ENCODE measurements at places on chromosomes 13 and 19.
A peak's percentile ranks its signal among the peaks of the same experiment; 100 is the strongest.

- DNase-seq: no peak
- H3K4me1 ChIP-seq: no peaks in the 10 kb centered on the region
- H3K4me3 ChIP-seq: no peak overlapping the region
- no peaks in the 10 kb centered on the region for H3K27me3 ChIP-seq
These were observed 1004.8 kb downstream of the OLFM4 start for GRCh38 chr13:54033323-54033861.

GRCh38 chr19:2149980-2150793 is 1.2 kb downstream of the AP3D1 start:
- DNase-seq: no peak
- H3K36me3 ChIP-seq: no peaks in the 10 kb centered on the region
- H3K27ac ChIP-seq: peak overlapping the region; percentile 79
- H3K4me3 ChIP-seq: peak overlapping the region; percentile 83
- peaks cover 18% of the 10 kb centered on the region for H3K4me1 ChIP-seq

DNA sequence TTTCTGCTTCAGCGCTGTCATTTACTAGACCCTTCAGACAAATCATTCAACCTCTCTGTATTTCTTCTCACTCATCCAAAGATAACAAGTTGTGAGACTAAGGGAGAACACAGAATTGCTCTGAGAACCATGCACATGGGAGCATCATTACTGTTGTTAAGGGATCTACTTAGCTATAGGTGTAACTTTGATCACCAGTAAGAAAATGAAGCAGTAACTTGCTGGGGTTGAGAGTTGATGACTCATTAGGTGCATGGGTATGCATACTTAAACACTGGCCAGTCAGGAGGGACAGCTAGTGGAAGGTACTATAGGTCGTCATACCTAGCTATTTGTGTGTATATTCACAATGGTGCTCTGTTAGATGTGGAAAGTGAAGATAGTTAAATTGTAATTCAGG is 61.5 kb downstream of the B3GLCT start:
- no peak for DNase-seq
- H3K27me3 ChIP-seq: no peaks in the 10 kb centered on the region
- H3K4me3 ChIP-seq: no peak overlapping the region
- no peaks in the 10 kb centered on the region for H3K36me3 ChIP-seq
- H3K4me1 ChIP-seq: no peaks in the 10 kb centered on the region
- no peak overlapping the region for H3K27ac ChIP-seq

- H3K36me3 ChIP-seq: no peaks in the 10 kb centered on the region
- peaks cover 14% of the 10 kb centered on the region for H3K4me1 ChIP-seq
- no peak for DNase-seq
- H3K27me3 ChIP-seq: no peaks in the 10 kb centered on the region
These were observed 187.4 kb downstream of the SUCLA2 start for GRCh38 chr13:47813718-47814117.

DNA sequence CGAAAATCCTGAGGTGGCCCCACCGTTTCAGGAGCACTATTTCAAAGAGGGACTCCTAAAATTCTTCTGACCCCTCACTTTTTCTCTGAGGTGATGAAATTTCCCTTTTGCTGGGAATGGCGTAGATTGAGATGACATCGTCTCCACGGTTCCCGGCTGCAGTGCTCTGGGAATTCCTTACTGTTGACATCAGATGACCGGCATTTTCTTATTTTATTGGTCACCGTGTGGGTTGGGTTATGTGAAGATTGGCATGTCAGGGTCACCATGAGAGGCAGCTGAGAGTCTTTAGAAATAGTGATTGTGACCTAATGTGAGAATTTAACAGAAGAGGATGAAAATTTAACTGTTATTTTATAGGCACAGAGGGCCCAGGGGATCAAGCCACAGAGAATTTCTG is 356.7 kb downstream of the FGF9 start:
- DNase-seq: no peak
- no peaks in the 10 kb centered on the region for H3K36me3 ChIP-seq
- no peaks in the 10 kb centered on the region for H3K27me3 ChIP-seq
- H3K27ac ChIP-seq: no peak overlapping the region
- H3K4me3 ChIP-seq: no peak overlapping the region

DNA sequence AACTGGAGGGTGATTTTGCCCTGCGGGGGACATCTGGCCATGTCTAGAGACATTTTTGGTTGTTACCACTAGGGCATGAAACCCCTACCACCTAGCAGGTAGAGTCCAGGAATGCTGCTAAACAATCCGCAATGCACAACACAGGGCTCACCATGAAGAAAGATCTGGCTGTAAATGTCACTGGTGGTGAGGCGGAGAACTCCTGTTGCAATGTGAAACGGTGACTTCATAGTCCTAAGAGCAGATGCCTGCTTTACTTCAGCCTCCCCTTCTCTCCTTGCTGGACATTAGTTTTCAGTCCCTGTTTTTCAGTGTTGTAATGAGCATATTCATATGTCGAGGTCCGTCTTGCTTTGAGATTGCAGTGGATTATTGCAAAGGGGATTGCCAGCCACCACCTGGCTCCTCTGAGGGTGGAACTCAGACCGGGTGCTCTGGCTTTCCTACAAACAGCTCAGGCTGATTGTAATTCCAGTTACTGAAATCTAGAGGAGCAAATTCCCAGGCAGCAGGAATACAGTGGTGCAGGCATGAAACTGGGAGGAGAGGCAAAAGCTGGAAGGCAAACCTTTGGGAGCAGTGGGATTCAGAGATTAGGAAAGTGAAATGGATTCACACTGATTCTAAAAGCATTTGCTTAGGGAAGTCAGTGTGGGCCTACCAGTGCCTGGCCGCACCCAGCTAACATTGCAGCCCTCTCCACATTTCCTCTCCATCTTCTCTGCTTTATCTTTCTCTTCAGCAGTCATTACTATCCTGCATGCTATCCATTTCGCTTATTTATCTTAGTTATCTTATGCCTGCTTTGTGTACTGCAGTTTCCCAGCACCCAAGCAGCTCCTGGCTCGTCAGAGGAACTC is 76.1 kb upstream of the PCDH8 start:
- no peaks in the 10 kb centered on the region for H3K36me3 ChIP-seq
- H3K27ac ChIP-seq: no peak overlapping the region
- H3K4me3 ChIP-seq: no peak overlapping the region
- H3K4me1 ChIP-seq: no peaks in the 10 kb centered on the region
- no peaks in the 10 kb centered on the region for H3K27me3 ChIP-seq
- no peak for DNase-seq

DNA sequence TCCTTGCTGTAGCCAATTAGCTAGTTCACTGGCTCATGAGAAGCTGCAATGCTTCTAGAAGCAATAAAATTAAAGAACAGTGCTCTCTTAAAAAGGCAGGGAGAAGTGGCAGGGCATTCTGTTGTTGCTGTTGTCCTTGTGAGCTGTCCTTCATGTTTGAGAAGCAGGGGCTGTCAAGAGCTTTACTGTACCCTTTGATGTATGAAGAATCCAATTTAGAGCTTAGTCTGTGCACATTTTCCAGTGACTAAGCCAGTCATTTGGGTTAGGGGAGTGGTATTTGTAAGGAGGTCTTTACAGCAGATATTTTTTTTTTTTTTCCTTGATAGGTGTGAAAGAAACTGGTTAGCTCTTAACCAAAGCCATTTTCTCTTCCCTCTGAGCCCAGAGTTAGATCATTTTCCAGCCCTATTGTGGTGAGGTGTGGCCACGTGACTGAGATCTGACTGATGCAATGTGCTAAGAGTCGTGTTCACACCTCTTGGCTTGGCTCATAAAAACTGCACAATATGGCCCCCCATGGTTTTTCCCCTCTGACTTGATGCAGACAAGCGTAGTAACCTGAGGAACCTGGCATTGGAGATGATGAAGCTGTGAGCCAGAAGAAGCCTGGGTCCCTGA is 309.6 kb upstream of the TMTC4 start:
- no peaks in the 10 kb centered on the region for H3K27me3 ChIP-seq
- DNase-seq: no peak
- no peak overlapping the region for H3K27ac ChIP-seq
- no peak overlapping the region for H3K4me3 ChIP-seq
- H3K36me3 ChIP-seq: no peaks in the 10 kb centered on the region
- H3K4me1 ChIP-seq: no peaks in the 10 kb centered on the region

GRCh38 chr19:54473071-54473891 is at the start of gene CDC42EP5:
TSS of gene CDC42EP5 (minus strand) at chr19:54473296. CDS start at chr19:54465547, 7,749 bp downstream.
- peak within 1 kb of the TSS; percentile 23 for H3K4me3 ChIP-seq
- peak within 1 kb of the TSS; percentile 26 for H3K27ac ChIP-seq
- H3K4me1 ChIP-seq: peaks cover 21% of the 10 kb centered on the region
- no peaks in the 10 kb centered on the region for H3K36me3 ChIP-seq
- no peaks in the 10 kb centered on the region for H3K27me3 ChIP-seq

GRCh38 chr19:13154911-13155471 is 4.8 kb downstream of the IER2 start:
- peaks cover 16% of the 10 kb centered on the region for H3K4me1 ChIP-seq
- peak overlapping the region; percentile 98 for H3K27ac ChIP-seq
- peak overlapping the region; percentile 99 for H3K4me3 ChIP-seq
- H3K27me3 ChIP-seq: no peaks in the 10 kb centered on the region
- peaks cover 2% of the 10 kb centered on the region for H3K36me3 ChIP-seq

DNA sequence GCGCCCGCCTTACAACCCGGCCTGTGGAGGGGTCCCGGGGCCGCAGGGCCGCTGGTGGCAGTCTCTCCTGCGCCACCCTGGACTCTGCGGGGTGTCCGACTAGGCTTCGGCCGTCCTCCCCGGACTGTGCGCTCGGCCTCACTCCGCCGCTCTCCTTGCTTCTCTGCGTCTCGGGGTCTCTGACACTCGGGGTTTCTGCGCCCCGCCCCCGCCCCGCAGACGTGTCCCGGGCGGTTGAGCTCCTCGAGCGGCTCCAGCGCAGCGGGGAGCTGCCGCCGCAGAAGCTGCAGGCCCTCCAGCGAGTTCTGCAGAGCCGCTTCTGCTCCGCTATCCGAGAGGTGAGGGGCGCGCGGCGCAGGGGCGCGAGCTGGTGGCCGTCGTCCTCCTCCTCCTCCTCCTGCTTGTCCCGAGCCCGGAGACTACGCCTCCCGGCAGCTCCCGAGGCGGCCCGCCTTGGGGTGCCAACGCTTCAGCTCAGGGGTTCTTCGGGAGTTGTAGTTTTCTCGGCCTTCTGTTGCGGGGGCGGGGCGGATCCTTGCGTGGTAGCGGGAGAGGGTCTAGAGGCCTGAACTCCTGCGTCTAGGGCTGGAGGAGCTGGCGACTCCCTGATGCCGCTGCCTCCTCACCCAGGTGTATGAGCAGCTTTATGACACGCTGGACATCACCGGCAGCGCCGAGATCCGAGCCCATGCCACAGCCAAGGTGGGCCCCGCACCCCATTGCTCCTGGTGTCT is 627 bp downstream of the LIN7B start:
- peaks cover 18% of the 10 kb centered on the region for H3K4me1 ChIP-seq
- H3K27me3 ChIP-seq: no peaks in the 10 kb centered on the region
- DNase-seq: peak; percentile 61
- H3K27ac ChIP-seq: no peak overlapping the region
- peak overlapping the region; percentile 92 for H3K4me3 ChIP-seq

DNA sequence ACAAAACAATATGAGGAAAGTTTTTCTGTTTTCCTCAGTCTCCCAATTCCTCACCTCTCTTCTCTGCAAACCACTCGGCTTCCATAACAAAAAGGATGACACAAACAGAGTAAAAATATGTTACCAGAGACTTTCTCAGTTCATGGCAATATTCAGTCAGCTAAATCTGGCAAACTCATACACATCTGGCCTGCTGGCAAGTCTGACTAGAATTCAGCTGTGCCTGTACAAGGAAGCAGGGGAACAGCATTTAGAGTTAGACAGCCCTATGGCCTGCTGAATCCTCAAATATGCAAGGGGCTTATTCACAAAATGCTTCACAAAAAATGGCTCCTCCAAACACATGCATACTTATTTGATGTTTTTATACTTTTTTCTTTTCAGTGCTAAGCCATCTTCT is 227.8 kb downstream of the ENOX1 start:
- no peaks in the 10 kb centered on the region for H3K36me3 ChIP-seq
- peaks cover 5% of the 10 kb centered on the region for H3K4me1 ChIP-seq
- DNase-seq: no peak
- no peak overlapping the region for H3K27ac ChIP-seq
- no peak overlapping the region for H3K4me3 ChIP-seq

GRCh38 chr19:54193011-54193410 is 1.9 kb downstream of the TSEN34 start:
- H3K27ac ChIP-seq: peak overlapping the region; percentile 98
- H3K4me1 ChIP-seq: 0 out of 2 replicates have a peak, but pooled peaks cover 1% of the 10 kb centered on the region
- DNase-seq: no peak
- no peak overlapping the region for H3K4me3 ChIP-seq

DNA sequence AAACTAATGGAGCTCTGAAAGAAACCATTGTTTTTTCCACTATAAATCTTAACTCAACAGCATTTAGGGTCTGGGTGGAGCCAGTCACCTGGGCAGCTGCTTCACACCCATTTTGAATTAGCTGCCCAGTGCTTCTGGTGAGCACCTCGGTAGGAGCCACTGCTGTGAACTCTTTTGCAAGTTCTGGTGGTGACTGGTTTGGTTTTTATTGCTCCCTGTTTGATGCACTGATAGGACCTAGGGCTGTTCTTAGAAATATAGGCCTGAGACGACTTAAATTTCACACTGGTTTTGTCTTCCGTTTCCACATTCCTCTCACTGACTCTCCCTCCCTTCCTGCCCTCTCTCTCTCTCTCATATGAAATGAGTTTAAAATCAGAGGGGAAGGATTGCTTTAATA is 103.9 kb downstream of the GGACT start:
- H3K27ac ChIP-seq: no peak overlapping the region
- H3K4me1 ChIP-seq: no peaks in the 10 kb centered on the region
- H3K27me3 ChIP-seq: no peaks in the 10 kb centered on the region
- no peak overlapping the region for H3K4me3 ChIP-seq
- no peaks in the 10 kb centered on the region for H3K36me3 ChIP-seq
- no peak for DNase-seq

- no peaks in the 10 kb centered on the region for H3K36me3 ChIP-seq
- no peak overlapping the region for H3K4me3 ChIP-seq
- H3K27ac ChIP-seq: no peak overlapping the region
- H3K4me1 ChIP-seq: no peaks in the 10 kb centered on the region
- no peak for DNase-seq
- no peaks in the 10 kb centered on the region for H3K27me3 ChIP-seq
These were observed 5.7 kb downstream of the ZNF431 start for GRCh38 chr19:21147540-21147939.

DNA sequence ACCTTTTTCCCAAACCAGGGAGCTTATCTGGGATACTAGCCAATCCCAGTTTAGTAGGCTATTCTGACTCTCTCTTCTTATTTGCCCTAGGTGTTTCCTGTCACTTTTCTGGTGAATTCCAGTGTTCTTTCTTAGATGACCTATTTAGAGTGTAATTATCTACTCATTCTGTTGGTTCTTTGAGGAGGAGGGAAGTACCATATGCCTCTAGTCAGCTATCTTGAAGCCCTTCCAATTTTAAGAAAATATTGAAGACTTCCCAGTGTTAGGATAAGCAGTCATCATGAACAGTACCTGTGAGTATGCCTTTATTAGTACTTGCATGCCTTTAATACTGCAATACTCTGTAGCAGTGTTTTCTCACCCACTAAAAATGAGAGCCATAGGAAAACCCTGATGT is 724.3 kb upstream of the SLITRK1 start:
- no peak overlapping the region for H3K4me3 ChIP-seq
- H3K36me3 ChIP-seq: no peaks in the 10 kb centered on the region
- H3K27ac ChIP-seq: no peak overlapping the region
- H3K4me1 ChIP-seq: no peaks in the 10 kb centered on the region
